ENCODE measurements at places on chromosomes 6 and 20. TPM values are rescaled to one million over a fixed set of nuclear protein-coding genes. Genes with fewer than 3 reads are reported as not detected.

Gene BYSL
- total RNA-seq = 5.3 TPM

Gene PGC
- total RNA-seq = not detected

- DNase-seq = no peak
These were observed 59.0 kb downstream of the CD164 start for GRCh38 chr6:109323241-109323640.

GRCh38 chr6:127085181-127085580 is 33.3 kb upstream of the RSPO3 start:
- no peak for DNase-seq
